ENCODE measurements at places on chromosomes 4 and X. TPM values are rescaled to one million over a fixed set of nuclear protein-coding genes. Genes with fewer than 3 reads are reported as not detected.

Gene AWAT2
- polyA plus RNA-seq, result not detected

Gene PHOX2B
- not detected for polyA plus RNA-seq

Gene BEX1
- polyA plus RNA-seq, result 38.6 TPM

Gene SFRP2
- polyA plus RNA-seq, result not detected

Gene DGAT2L6
- not detected for polyA plus RNA-seq

Gene PLAC1
- 0.43 TPM for polyA plus RNA-seq

Gene GUCY1A1
- polyA plus RNA-seq, result 0.38 TPM

Gene SORCS2
- polyA plus RNA-seq, result 0.59 TPM

Gene CXorf66
- not detected for polyA plus RNA-seq

Gene PABPC4L
- polyA plus RNA-seq, result 3.8 TPM

Gene DCLK2
- 38.8 TPM for polyA plus RNA-seq

Gene HPSE
- polyA plus RNA-seq, result 0.71 TPM

Gene GATA1
- polyA plus RNA-seq, result not detected

Gene VEGFC
- polyA plus RNA-seq, result 47.7 TPM

Gene LRRC66
- 0.28 TPM for polyA plus RNA-seq

Gene GAGE12C
- not detected for polyA plus RNA-seq

Gene DCHS2
- polyA plus RNA-seq, result not detected

Gene COL4A6
- polyA plus RNA-seq, result 0.09 TPM

Gene NPNT
- not detected for polyA plus RNA-seq

Gene GABRA4
- polyA plus RNA-seq, result not detected

Gene FGF5
- 43.7 TPM for polyA plus RNA-seq

Gene INTU
- 4.5 TPM for polyA plus RNA-seq

Gene PPP1R2C
- not detected for polyA plus RNA-seq

Gene NOCT
- polyA plus RNA-seq, result 4.4 TPM

Gene TSPAN7
- polyA plus RNA-seq, result not detected

Gene LNX1
- 0.09 TPM for polyA plus RNA-seq

Gene CLRN2
- polyA plus RNA-seq, result not detected

Gene KLB
- not detected for polyA plus RNA-seq

Gene ADH4
- polyA plus RNA-seq, result not detected

Gene PRR32
- not detected for polyA plus RNA-seq

Gene FRMPD4
- 0.82 TPM for polyA plus RNA-seq

Gene GABRE
- polyA plus RNA-seq, result 40.1 TPM

Gene TLR8
- not detected for polyA plus RNA-seq

Gene NLGN3
- polyA plus RNA-seq, result 0.27 TPM

Gene BMX
- polyA plus RNA-seq, result not detected

Gene MAB21L2
- polyA plus RNA-seq, result not detected

Gene MAML3
- polyA plus RNA-seq, result 1.9 TPM

Gene H2BW2
- not detected for polyA plus RNA-seq

Gene TMEM154
- polyA plus RNA-seq, result 1.1 TPM

Gene PASD1
- not detected for polyA plus RNA-seq

Gene SHROOM4
- 0.59 TPM for polyA plus RNA-seq

Gene TENM3
- polyA plus RNA-seq, result 9.2 TPM

Gene S100G
- polyA plus RNA-seq, result not detected

Gene SSX4
- polyA plus RNA-seq, result not detected

Gene MAGEC1
- polyA plus RNA-seq, result not detected

Gene PPP4R3C
- not detected for polyA plus RNA-seq

Gene JAKMIP1
- polyA plus RNA-seq, result not detected

Gene TMEM144
- 0.65 TPM for polyA plus RNA-seq

Gene MAGEE2
- polyA plus RNA-seq, result not detected

Gene PTCHD1
- polyA plus RNA-seq, result not detected

Gene CDX4
- polyA plus RNA-seq, result not detected

Gene CD40LG
- polyA plus RNA-seq, result not detected

Gene LDB2
- polyA plus RNA-seq, result 79.7 TPM

Gene AKAP14
- polyA plus RNA-seq, result not detected

Gene IDS
- polyA plus RNA-seq, result 108 TPM

Gene ENPEP
- 0.75 TPM for polyA plus RNA-seq

Gene LIMCH1
- polyA plus RNA-seq, result 133 TPM

Gene BCORL1
- 1.5 TPM for polyA plus RNA-seq

Gene PABPC1L2A
- polyA plus RNA-seq, result not detected

Gene ADAMTS3
- polyA plus RNA-seq, result 0.70 TPM

Data from BJ (cell line).